T-cell (primary cell): ENCODE measurements at places on chromosomes 2 and 18.

DNA sequence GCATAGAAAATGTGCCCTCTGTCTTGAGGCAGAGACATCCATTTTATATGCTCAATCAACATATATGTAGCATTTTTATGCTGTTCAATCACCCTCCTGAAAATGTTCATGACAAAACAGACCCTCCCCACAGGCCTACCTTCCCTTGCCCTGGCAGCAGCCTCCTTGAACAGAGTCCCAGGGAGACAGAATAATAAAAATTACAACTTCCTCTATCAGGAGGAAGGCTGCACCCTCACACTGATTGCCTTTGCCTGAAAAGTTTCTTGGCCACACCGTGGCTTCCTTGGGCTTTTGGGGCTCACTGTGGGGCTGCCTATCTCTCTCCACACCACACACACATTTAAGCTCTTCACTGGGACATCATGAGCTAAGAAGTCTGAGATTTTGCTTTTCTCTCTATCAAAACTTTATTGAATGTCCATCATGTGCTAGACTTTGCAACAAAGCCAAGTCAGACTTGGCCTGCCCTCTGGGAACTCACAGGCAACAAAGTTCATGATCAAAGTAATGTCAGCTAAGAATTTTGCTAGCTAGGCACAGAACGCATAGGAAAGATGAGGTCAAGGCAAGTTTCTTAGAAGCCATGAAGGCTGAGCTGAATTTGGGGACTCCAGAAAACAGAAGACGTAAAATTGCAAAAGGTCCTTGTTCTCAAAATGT is 101.6 kb downstream of the BCL2L11 start:
- H3K4me1 ChIP-seq = no peaks in the 10 kb centered on the region
- DNase-seq = no peak
- H3K27ac ChIP-seq = no peak overlapping the region
- no peaks in the 10 kb centered on the region for H3K27me3 ChIP-seq

GRCh38 chr18:75209129-75209950 is at the start of gene PTGR3:
TSS of gene PTGR3 (minus strand) at chr18:75209139. CDS start at chr18:75209058, 81 bp downstream.
- no peaks in the 10 kb centered on the region for H3K27me3 ChIP-seq
- H3K27ac ChIP-seq = peak within 1 kb of the TSS; percentile 85
- H3K36me3 ChIP-seq = no peaks in the 10 kb centered on the region
- peak; percentile 74 for DNase-seq

DNA sequence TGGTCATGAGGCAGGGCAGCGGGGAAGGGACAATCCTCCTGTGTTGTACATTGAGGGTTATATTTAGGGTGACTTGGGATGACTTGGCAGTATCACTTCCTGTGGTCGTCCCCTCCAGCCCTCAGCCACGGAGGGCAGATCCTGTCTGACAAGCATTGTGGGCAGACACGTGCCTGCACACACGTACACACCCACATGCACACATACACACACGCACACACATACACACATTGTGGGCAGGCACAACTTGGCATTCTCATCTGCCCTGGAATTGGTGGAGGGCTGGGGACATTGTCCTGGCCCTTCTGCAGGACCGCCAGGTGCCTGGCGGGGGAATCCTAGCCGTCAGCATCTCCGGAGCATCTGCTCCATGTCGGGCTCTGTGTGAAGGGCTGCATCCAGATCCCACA is 47.6 kb downstream of the ODC1 start:
- no peak overlapping the region for H3K4me3 ChIP-seq
- H3K27ac ChIP-seq = peak overlapping the region; percentile 27
- H3K4me1 ChIP-seq = peaks cover 52% of the 10 kb centered on the region
- H3K36me3 ChIP-seq = peaks cover 7% of the 10 kb centered on the region
- DNase-seq = no peak
- no peaks in the 10 kb centered on the region for H3K27me3 ChIP-seq

- H3K4me1 ChIP-seq = no peaks in the 10 kb centered on the region
- no peaks in the 10 kb centered on the region for H3K36me3 ChIP-seq
Measured at GRCh38 chr2:107730898-107731297, 95.8 kb upstream of the RGPD4 start.
